MM.1S (cell line): ENCODE measurements at places on chromosomes 4 and X.

GRCh38 chr4:116243431-116243830, 841.9 kb downstream of the TRAM1L1 start:
- H3K4me1 ChIP-seq = no peaks in the 10 kb centered on the region
- no peak overlapping the region for H3K4me3 ChIP-seq
- no peaks in the 10 kb centered on the region for H3K36me3 ChIP-seq
- no peak overlapping the region for H3K27ac ChIP-seq
- H3K27me3 ChIP-seq = no peaks in the 10 kb centered on the region

GRCh38 chr4:1310796-1311631, 21.3 kb downstream of the MAEA start:
- no peak for DNase-seq
- H3K4me3 ChIP-seq = no peak overlapping the region
- H3K27ac ChIP-seq = no peak overlapping the region
- H3K36me3 ChIP-seq = peaks cover 33% of the 10 kb centered on the region

DNA sequence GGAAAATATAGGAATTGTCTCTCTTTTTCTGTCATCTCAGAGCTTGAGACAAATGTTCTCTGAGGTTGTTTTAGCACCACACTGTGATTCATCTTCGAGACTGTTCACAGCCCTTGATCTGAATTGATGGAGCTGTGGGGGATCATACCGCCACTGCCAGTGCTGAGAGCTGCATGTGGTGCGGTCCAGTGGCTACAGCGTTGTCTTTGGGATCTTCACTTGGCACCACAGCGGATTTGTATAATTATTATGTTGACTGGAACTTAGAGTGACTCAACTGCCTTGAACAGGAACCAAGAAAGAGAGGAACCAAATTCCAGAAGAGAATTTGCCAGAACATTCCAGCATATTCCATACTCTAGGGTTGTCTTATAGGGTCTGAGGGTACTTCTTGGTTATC, 29.1 kb downstream of the TBL1X start:
- H3K27me3 ChIP-seq = no peaks in the 10 kb centered on the region
- H3K27ac ChIP-seq = no peak overlapping the region
- no peak for DNase-seq

- no peak overlapping the region; the same call in 1 of the 2 replicates for H3K27ac ChIP-seq
- no peak overlapping the region for H3K4me3 ChIP-seq
- DNase-seq = peak; percentile 53
- no peaks in the 10 kb centered on the region for H3K36me3 ChIP-seq
- H3K27me3 ChIP-seq = no peaks in the 10 kb centered on the region
Measured at GRCh38 chrX:24081661-24082154, 27.0 kb downstream of the EIF2S3 start.

GRCh38 chrX:13661735-13662288, 8.9 kb downstream of the TCEANC start:
- DNase-seq = no peak
- H3K27me3 ChIP-seq = no peaks in the 10 kb centered on the region
- H3K27ac ChIP-seq = peak overlapping the region; percentile 100
- peak overlapping the region; percentile 62 for H3K4me3 ChIP-seq

- no peaks in the 10 kb centered on the region for H3K36me3 ChIP-seq
- H3K4me3 ChIP-seq = no peak overlapping the region
- no peak for DNase-seq
- no peak overlapping the region for H3K27ac ChIP-seq
Measured at GRCh38 chr4:78622253-78622979, 70.8 kb downstream of the ANXA3 start.

DNA sequence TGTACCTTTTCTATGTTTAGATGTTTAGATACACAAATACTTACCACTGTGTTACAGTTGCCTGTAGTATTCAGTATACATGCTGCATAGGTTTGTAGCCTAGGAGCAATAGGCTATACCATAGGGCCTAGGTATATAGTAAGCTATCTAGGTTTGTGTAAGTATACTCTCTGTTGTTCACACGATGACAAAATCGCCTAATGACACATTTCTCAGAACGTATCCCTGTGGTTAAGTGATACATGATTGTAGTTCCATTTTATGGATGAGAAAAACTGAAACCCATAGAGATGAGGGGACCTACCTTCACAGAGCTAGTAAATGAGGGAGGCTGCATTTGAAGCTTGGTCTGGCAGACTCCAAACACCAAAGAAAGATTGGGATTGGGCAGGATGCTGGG, 79.4 kb upstream of the EFNB1 start:
- no peak overlapping the region for H3K4me3 ChIP-seq
- H3K36me3 ChIP-seq = no peaks in the 10 kb centered on the region
- no peaks in the 10 kb centered on the region for H3K4me1 ChIP-seq
- no peak overlapping the region for H3K27ac ChIP-seq
- no peak for DNase-seq

- no peaks in the 10 kb centered on the region for H3K36me3 ChIP-seq
- no peak overlapping the region for H3K27ac ChIP-seq
- H3K4me1 ChIP-seq = no peaks in the 10 kb centered on the region
- no peak for DNase-seq
- H3K4me3 ChIP-seq = no peak overlapping the region
Measured at GRCh38 chr4:1405636-1406393, 427 bp downstream of the NKX1-1 start.

DNA sequence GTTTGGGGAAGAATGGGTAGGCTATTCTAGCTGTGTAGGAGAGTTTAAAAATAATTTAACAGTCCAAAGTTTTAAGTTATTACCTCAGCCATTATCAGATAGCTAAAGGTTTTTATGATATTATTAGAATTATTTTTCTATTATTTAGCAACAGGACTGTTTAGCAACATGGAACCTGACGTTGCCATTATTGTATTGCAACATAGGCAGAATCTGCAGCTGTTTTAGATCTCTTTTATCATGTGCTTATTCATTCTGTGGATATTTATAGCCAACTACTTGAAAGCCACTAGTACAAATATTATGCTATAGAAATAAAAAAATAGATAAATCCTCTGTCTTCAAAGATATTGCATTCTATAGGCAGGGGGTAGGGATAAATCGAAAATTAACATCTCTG, 382.0 kb upstream of the TRAM1L1 start:
- no peaks in the 10 kb centered on the region for H3K36me3 ChIP-seq
- DNase-seq = no peak
- H3K4me1 ChIP-seq = peaks cover 7% of the 10 kb centered on the region; the same call in 1 of the 2 replicates
- H3K4me3 ChIP-seq = no peak overlapping the region
- no peak overlapping the region for H3K27ac ChIP-seq

DNA sequence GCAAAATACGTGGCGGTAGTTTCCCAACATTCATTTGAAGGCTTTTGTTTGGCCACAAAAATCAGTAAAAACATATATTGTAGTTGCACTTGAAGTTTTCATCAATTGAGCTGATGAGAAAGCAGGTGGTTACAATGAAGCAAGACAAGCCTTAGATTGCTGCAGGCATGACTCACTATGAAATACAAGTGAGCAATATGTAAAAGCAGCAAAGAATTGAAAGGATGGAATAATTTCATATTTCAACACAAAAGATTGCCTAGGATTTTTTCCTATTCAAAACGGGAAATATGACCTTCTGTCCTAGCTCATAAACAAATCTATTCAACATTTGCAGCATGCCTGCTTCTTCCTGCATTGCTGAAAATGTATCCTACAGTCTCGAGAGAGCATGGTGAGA, 190.9 kb upstream of the BANK1 start:
- H3K4me3 ChIP-seq = no peak overlapping the region
- H3K36me3 ChIP-seq = no peaks in the 10 kb centered on the region
- H3K27ac ChIP-seq = no peak overlapping the region
- peaks cover 11% of the 10 kb centered on the region for H3K4me1 ChIP-seq

GRCh38 chr4:173191623-173192041, 23.0 kb downstream of the GALNT7 start:
- H3K27me3 ChIP-seq = no peaks in the 10 kb centered on the region
- H3K4me1 ChIP-seq = peaks cover 9% of the 10 kb centered on the region; the same call in 1 of the 2 replicates
- DNase-seq = no peak
- H3K27ac ChIP-seq = no peak overlapping the region
- H3K4me3 ChIP-seq = no peak overlapping the region

DNA sequence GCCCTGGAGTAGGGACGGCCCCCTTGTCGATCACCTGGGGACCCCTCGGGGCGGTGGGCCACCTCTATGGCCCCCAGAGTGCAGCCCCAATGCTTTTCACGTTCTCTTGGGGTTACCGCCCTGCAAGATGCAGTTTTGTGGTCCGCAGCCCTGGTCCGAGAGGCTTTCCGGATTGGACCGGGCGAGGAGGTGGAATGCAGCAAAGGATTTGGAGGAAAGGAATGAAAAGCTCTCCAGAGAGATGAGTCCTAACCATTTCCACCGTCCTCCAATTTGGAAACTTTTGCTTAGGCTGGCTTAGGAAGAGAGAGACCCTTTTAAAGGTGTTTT, 601 bp downstream of the SLC25A43 start:
- no peak for DNase-seq
- H3K4me3 ChIP-seq = peak overlapping the region; percentile 60; the same call in 1 of the 2 replicates
- no peaks in the 10 kb centered on the region for H3K4me1 ChIP-seq
- H3K27ac ChIP-seq = no peak overlapping the region
- H3K36me3 ChIP-seq = no peaks in the 10 kb centered on the region

- H3K4me1 ChIP-seq = no peaks in the 10 kb centered on the region
- H3K27ac ChIP-seq = no peak overlapping the region
- DNase-seq = no peak
- H3K36me3 ChIP-seq = no peaks in the 10 kb centered on the region
- H3K4me3 ChIP-seq = no peak overlapping the region
Measured at GRCh38 chrX:69019073-69019890, 146.0 kb downstream of the PJA1 start.

GRCh38 chrX:17375367-17375636, 302 bp downstream of the NHS start:
- no peak for DNase-seq
- no peaks in the 10 kb centered on the region for H3K36me3 ChIP-seq
- no peak overlapping the region for H3K27ac ChIP-seq
- no peaks in the 10 kb centered on the region for H3K27me3 ChIP-seq
- no peak overlapping the region for H3K4me3 ChIP-seq

DNA sequence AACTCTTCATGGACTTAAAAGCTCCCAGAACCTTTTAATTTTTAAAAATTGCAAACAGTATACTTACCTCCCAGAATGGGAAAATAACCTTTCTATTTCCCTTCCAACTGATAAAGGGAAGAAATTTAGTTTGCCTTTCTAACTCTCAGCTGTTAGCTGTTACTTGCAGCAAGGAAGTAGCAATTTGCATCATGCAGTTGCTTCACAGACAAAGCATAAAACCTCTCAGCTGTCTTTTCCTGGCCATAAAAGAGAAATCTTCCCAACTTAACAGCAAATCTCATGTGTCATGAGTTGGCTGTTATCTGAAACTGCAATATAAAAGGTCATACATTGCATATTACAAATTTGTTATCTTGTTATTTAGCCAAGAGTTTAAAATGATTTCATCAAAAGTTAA, 18.4 kb downstream of the C4orf17 start:
- no peaks in the 10 kb centered on the region for H3K4me1 ChIP-seq
- no peak for DNase-seq
- H3K36me3 ChIP-seq = no peaks in the 10 kb centered on the region
- H3K27ac ChIP-seq = no peak overlapping the region

- DNase-seq = no peak
- no peak overlapping the region for H3K27ac ChIP-seq
- no peak overlapping the region for H3K4me3 ChIP-seq
- no peaks in the 10 kb centered on the region for H3K36me3 ChIP-seq
- H3K27me3 ChIP-seq = no peaks in the 10 kb centered on the region
Measured at GRCh38 chr4:151743128-151743854, 17.5 kb downstream of the GATB start.

DNA sequence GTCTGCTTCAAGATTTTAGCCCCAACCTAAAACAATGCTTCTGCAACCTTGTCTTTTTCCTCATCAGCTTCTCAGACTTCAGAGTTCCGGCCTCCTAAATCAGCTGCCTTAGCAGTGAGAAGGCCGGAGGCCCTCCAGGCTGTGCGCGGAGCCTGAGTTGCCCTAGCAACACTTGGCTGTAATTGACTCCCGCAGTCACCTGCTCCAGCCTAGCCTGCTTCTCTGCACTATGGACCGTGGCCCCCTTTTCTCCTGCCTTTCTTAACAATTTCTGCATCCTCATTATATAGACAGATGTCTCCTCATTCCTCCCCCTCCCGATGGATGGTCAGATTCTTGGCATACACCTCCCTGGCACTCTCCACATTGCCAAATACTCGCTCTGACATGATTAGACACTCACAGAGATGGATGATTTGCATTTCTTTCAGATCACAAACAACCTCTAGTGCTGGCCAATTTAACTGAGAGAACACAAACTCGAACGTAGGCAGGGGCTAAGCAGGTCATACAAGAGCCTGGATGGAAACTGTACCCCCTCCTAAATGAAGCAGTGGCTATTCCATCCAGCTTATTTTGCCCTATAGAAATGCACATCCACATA, 9.5 kb upstream of the HUWE1 start:
- H3K27ac ChIP-seq = no peak overlapping the region
- no peak overlapping the region for H3K4me3 ChIP-seq
- H3K27me3 ChIP-seq = no peaks in the 10 kb centered on the region
- H3K36me3 ChIP-seq = no peaks in the 10 kb centered on the region

- DNase-seq = peak; percentile 53
- peak overlapping the region; percentile 53; the same call in 1 of the 2 replicates for H3K27ac ChIP-seq
- peaks cover 27% of the 10 kb centered on the region for H3K4me1 ChIP-seq
- peak overlapping the region; percentile 67 for H3K4me3 ChIP-seq
Measured at GRCh38 chr4:145482209-145483037, 770 bp downstream of the SMAD1 start.

GRCh38 chr4:165016971-165017370, 14.8 kb upstream of the TRIM60 start:
- no peaks in the 10 kb centered on the region for H3K27me3 ChIP-seq
- no peak overlapping the region for H3K4me3 ChIP-seq
- no peaks in the 10 kb centered on the region for H3K36me3 ChIP-seq
- H3K27ac ChIP-seq = no peak overlapping the region
- H3K4me1 ChIP-seq = peaks cover 1% of the 10 kb centered on the region

- no peaks in the 10 kb centered on the region for H3K4me1 ChIP-seq
- H3K36me3 ChIP-seq = no peaks in the 10 kb centered on the region
- H3K27ac ChIP-seq = no peak within 1 kb of the TSS
- H3K27me3 ChIP-seq = no peaks in the 10 kb centered on the region
Measured at GRCh38 chr4:118034053-118034785, at the start of gene NDST3. Gene NDST3 (plus strand): TSS chr4:118034486. CDS start chr4:118053911, 19,425 bp downstream.

DNA sequence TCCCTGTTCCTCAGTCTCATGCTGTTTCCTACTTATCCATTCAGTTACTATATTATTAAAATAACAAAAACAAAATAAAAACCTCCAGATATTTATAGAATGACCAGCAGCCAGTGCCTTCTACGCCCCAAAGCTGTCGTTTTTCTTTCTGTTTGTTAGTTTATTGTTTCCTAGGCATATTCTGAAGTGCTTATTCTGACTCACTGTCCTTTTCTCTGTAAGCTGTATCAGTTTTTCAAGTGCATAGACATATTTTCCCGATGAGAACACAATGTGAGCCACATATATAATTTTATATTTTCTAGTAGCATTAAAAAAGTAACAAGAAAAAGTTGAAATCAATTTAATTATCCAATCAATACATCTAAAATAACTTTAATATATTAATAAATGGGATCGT, 2158.6 kb upstream of the TENM3 start:
- H3K27ac ChIP-seq = no peak overlapping the region
- no peak overlapping the region for H3K4me3 ChIP-seq
- H3K4me1 ChIP-seq = no peaks in the 10 kb centered on the region
- no peaks in the 10 kb centered on the region for H3K36me3 ChIP-seq
